ENCODE measurements at places on chromosomes 16 and 17.

GRCh38 chr17:70644096-70644495, 474.8 kb downstream of the KCNJ2 start:
- DNase-seq, result no peak

DNA sequence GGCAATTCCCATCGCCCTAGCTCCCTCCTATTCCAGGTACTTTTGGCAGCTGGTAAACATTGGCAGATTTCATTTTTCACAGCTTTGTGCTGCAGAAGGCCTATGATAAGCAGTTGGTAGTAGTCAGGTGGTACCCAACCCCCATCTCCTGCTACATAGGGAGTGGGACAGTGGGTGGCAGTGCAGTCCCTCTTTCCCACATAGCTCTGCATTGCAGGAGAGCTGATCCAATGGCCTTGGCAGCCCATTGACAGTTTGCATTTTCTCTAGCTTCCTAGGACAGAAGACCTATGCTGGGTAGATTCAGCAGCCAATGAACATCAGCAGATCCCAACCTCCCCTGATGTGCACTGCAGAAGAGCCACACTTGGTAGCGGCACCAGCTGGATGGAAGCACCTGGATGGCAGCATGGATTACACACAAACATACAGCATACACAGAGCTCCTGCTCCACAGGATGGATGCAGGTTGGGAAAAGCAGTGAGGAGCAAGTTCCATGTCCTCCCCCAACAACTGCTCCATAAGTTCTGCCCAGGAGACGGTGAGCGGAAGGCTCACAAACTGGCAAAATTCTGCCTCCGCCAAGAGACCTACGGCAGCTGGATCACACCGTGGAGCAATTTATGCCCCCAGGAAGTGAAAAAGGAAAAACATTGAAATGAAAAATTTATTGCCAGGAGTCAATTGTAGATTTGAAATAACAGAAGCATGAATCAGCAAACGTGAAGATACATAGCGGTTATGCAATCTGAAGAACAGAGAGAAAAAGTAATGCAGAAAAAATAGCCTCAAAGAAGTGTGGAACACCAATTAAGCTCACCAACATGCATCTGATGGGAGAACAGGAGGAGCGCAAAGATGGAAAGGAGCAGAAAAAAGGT, 95.7 kb downstream of the CACNG1 start:
- DNase-seq, result no peak

GRCh38 chr16:86232496-86232895, 277.8 kb upstream of the FOXF1 start:
- no peak for DNase-seq

DNA sequence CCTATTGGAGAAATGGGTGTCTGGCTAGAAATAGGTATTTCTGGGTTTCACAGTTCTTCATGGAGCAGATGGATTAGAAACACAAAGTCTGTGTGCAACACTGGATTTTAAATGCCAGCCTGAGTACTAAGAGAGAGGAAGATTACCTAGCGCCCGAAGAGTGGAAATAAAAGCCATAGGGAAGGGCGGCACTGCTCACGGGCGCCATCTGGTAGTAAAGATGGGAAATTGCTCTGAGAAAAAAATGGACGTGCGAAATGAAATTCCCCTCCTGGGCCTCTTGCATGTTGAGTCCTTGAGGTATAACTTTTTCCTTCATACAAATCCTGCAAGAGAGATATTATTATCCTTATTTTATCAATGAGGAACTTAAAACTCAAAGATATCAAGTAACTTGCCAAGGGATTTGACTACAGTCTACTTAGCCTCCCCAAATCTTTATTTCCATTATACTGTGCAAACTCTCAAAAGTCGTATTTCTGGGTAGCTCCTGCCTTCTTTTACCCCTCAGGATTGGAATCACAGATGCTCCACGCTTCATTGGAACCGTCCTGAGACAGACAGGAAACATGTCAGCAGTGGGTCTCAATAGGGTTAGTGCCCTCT, 72.8 kb downstream of the MMD start:
- peak; percentile 64 for DNase-seq

DNA sequence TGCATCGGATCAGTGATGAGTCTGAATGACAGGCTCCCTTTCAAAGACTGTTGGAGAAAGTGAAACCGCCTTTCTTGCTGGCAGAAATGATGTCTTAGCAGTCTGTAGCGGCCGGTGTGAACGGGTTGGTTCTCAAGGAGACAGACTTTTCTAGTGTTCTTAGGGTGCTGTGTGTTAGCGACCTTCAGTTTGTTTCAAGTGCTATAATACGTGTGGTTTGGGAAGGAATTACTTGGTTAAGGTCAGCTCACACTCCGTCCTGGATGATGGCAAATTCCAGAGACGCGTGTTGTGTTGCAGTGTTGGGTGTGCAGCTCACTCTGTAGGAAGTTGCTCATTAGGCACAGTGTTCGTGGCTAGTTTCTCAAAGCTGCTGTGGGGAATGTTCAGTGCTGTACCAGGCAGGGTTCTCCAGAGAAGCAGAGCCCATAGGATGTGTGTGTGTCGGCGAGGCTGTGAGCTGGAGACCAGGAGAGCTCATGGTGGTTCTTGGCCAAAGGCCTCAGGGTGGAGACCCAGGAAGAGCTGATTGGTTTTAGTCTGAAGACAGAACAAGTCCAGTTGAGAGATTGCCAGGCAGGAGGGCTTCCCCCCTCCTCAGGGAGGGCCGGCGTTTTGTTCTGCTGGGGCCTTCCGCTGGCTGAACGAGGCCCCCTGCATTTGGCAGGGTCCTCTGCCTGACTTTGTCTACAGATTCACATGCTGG, 37.6 kb downstream of the ZNF750 start:
- DNase-seq, result no peak

GRCh38 chr17:44919885-44920564, 4.7 kb upstream of the GFAP start:
- peak; percentile 90 for DNase-seq

- DNase-seq, result no peak
These were observed 248.9 kb downstream of the SHISA9 start for GRCh38 chr16:13150181-13150885.

DNA sequence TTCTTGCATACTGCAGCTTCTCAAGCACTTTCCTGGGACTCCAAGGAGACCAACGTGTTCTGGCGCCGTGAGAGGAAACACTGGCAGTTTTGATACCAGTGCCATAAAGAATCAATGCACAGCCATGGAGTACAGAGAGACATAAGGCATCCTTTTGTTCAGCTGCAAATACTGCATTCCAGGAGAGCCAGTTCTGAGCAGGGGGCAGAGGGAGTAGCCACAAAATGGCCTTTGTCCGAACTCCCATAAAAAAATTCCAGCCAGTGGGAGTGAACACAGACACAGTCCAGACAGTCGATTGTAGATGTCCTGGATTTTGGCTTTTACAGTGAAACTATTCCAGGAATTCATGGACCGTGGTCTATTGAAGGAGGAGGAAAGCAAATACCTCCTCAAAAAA, 36.2 kb upstream of the TEKT3 start:
- DNase-seq, result no peak
